ENCODE measurements at places on chromosomes 5 and 9.

GRCh38 chr5:159553792-159554191 is 223.5 kb upstream of the IL12B start:
- DNase-seq: no peak

GRCh38 chr5:2003690-2004365 is 121.1 kb upstream of the IRX4 start:
- DNase-seq: no peak

DNA sequence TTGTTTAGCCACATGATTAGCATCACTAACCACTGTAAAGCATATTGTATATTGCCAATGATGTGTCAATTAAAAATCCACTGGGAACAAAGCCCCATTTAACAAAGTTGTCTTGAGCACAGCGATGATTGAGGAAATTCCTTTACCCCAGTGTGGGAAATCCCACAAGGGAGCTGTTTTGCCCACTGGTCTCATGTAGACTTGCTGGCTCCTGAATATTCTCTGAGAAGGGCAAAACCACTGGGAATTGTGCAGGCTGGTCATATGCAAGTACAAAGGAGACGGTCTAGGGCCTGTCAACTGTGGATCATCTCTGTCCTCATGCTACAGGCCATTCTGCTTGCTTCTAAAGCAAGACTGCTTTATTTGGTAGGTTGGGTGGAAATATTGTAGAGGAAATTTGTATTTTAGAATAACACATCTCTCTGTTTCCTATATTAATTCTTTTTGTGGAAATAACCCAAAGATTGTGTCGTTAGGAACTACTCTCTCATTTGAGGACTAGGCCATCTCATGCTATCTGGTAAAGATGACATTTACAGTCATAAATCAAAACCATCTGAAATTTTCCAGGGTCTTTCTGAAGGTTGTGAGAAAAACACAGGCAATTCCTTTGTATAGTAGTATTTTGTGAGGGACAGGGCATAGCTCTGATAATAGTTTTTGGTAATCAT is 60.2 kb downstream of the PARP8 start:
- DNase-seq: no peak

- DNase-seq: no peak
Observed at GRCh38 chr5:74870299-74871067, 4.3 kb upstream of the FAM169A start.

DNA sequence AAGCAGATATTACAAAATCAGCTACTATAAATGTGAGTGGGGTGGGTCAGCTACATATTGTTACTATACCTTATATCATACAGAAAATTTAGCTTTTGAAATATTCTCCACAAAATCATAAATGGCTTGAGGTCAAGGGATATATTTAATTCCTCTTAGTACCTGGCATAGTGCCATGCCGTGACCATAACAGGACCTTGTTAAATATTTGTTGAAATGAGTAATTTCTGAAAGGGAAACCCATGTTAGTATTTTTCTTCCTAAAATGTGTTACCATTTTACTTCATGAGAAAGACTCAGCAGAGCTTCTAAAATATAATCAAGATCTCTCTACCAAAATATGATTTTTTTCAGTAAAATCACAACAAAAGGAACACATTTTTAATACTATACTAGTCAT is 14.8 kb downstream of the ATP10B start:
- no peak for DNase-seq

- DNase-seq: no peak
Observed at GRCh38 chr5:4643190-4643589, 496.9 kb upstream of the ADAMTS16 start.

Measured in GOT3 (cell line).